ENCODE measurements at places on chromosomes 4 and X.

- no peak for DNase-seq
Measured at GRCh38 chr4:11120435-11120834, 308.3 kb downstream of the HS3ST1 start.

GRCh38 chrX:50617183-50617582 lies 146.6 kb upstream of the DGKK start:
- DNase-seq: no peak

DNA sequence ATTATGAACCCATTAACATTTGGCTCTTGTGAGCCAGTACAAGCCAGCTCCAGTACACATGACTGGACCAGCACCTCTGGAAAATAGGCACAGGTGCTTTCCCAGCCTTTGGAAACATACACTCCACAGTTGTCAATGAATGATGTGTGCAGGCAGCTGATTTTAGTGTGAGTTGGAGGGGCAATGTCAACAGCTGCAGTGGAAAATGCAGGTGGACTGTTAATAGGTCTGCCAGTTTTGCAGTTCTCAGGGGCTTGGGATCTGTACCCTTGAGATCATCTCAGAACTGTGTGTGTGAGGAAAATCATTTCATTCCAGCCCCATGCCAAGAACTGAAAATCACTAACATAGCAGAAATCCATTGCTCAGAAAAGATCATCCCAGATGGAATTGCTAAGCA lies 81.7 kb upstream of the CHRDL1 start:
- no peak for DNase-seq

DNA sequence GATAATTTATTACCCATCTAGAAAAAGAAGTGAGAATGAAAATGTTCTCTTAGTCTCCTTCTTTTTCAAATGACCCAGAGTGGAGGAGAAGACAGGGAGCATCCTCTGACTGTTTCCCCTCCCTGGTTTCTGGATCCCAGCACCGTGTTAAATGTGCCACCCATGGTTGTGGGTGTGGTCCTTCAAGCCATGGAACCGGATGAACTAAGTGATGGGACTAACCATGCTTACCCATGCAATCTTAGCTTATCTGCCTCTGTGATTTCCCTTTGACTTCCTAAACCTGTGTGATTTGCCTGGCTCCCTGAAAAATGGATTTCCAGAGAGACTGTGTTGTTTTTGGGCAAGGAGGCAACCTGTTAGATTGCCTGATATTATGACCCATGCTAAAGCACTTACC lies 437.1 kb downstream of the MAGEB5 start:
- no peak for DNase-seq

DNA sequence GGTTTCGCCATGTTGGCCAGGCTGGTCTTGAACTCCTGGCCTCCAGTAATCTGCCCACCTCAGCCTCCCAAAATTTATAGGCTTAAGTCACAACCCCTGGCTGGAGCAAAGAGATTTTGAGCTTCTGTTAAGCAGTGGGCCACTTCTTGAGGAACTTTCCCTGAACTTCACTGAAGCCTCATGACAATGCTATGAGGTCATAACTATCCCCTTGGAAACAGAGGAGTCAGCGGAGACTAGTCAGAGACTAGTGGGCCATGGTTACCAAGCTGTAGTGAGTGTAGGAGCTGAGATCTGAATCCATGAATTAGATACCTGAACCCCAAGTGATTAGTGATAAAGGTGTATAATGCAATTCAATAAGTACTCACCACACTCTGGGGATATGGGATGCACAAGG lies 145.1 kb upstream of the MSX1 start:
- DNase-seq: no peak

DNA sequence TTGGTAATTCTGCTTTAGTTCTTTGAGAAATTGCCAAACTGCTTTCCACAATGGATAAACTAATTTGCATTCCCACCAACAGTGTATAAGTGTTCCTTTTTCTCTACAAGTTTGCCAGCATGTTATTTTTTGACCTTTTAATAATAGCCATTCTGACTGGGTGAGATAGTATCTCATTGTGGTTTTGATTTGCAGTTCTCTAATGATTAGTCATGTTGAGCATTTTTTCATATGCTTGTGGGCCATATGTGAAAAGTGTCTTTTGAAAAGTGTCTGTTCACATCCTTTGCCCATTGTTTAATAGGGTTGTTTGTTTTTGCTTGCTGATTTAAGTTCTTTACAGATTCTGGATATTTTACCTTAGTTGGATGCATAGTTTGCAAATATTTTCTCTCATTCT lies 25.9 kb downstream of the ENPEP start:
- DNase-seq: no peak

DNA sequence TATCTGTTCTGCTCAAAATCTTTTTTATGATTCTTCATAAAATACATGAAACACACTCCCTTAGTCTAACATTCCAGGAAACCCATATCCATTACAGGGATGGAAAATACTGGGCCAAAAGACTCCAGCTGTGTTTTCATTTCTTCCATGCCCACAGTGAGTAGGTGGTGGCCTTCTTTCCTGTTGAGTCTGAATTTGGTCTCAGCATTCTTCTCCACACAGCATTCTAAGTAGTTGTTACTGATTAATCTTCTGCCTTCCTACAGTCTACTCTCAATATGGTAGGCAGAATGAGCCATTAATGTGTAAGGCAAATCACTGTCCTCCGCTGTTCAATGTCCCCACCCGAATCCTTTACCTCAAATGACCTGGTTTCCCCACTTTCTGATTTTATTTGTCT lies 370.6 kb upstream of the RPS6KA3 start:
- no peak for DNase-seq

DNA sequence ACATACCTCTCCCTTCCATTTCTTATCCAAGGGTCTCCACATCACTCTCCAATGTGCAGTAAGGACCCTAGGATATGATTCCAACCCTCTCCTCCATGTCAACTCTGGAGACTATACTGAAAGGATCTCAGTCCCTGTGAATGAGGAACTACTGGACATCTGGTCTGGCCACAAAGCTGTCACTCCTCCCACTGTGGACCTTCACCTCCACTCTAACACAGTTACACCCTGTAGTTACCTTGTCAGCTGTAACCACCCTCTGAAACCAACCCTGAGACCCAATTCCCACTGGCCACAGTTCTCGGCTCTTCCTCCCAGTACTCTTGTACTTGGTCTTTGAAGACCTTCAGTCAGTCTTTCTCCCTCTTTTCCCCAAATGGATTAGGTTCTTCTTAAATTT lies 2.9 kb downstream of the TMEM128 start:
- DNase-seq: no peak

GRCh38 chrX:25025615-25026014 lies 9.8 kb upstream of the ARX start:
- no peak for DNase-seq

GRCh38 chr4:160318567-160319220 lies 1215.8 kb downstream of the RAPGEF2 start:
- DNase-seq: no peak

GRCh38 chrX:71103110-71103983 lies 3.2 kb downstream of the CXorf65 start:
- DNase-seq: peak; percentile 58

DNA sequence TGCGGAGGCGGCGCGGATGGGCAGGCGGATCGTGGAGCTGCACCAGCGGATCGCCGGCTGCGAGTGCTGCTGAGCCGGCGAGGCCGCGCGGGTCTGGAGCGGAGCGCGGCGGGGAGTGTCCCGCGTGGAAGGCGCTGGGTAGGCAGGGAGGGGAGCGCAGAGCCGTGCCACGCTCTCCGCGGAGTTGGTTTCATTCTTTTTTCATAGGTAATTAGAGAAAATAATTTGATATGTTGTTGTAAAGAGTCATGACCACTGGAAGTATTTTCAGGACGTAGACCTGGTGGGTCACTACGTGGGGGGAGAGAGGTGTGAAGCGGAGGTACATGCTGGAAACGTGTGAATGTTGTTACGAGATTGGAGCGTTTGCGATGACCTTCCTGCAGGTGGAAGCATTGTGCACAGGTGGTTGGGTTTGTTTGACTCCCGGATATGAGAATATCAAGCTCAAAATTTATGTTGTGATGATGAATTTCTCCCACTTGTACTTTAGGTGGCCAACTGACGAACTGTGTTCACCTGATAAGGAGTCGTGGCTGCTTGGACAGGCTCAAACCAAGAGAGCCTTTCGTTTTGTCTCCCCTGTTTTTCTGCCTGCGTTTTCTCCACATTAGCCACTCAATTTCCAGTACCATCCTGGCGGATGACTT lies 19.1 kb upstream of the S100P start:
- DNase-seq: peak; percentile 77

- DNase-seq: no peak
Measured at GRCh38 chr4:94290245-94290644, 52.4 kb downstream of the HPGDS start.

GRCh38 chrX:10415306-10416001 lies 204.9 kb downstream of the MID1 start:
- DNase-seq: no peak

DNA sequence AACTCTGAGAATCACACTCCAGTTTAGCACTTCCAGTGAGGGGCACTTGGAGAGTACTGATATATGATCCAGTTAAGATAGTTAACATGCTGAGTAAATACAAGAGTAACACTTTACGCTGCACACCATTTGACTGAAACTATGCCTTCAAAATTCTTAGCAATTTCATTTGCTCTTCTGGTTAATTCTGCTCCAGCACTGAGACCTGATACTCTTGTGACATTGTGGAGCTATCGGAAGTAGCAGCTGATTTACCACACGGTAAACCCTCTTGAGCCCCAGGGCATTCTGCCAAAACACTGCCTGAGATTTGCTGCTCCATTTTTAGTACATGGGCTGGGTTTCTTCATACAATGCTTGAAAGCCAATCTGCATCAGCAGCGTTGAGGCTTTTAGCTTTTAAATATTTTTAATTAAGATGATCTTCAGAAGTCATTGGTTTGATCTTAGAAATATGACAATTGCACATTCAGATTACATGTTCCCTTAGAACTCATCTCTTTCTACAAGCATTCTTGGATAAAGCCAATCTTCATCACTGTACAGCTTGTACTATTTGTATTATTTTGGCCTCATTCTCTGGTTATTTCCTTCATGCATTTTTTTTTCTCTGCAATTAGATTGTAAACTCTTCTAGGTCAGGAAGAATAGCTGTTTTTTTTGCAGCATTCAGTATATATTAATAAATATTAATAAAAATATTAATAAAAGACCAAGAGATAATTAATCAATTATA lies 67.8 kb upstream of the ETNPPL start:
- no peak for DNase-seq

DNA sequence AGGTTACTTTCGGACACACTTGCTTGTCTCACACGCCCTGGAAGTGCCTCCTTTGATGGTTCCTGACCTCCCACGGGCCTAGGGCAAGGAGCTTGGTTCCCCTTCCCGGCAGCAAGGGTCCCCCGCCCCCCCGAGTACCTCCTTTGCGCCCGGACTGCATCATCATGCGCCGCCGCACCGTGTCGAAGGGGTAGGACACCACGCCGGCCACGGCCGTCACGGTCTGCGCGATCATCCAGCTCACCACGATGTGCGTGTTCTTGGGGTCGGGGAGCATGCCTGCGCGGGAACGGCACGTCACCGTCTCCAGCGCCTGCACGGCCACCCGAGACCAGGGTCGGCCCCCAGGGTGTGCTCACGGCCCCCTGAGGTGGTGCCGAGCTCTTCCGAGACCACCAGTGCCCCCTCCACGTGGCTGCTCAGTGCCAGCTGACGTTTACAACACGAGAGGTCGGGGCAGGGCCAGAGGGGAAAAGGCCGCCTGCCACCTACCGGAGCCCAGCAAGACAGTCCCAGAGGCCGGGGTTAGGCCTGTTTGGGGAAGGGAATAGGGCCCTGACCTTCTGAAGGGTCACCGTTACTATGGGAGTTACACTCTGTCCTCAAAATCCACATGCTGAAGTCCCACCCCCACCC lies 4.7 kb downstream of the SLC25A6 start:
- DNase-seq: no peak

Data from naive thymus-derived CD4-positive, alpha-beta T cell (primary cell).